ENCODE measurements at places on chromosomes 6 and 20. TPM values are rescaled to one million over a fixed set of nuclear protein-coding genes. Genes with fewer than 3 reads are reported as not detected.

The EXOC2 gene
- total RNA-seq, result 22.9 TPM

DNA sequence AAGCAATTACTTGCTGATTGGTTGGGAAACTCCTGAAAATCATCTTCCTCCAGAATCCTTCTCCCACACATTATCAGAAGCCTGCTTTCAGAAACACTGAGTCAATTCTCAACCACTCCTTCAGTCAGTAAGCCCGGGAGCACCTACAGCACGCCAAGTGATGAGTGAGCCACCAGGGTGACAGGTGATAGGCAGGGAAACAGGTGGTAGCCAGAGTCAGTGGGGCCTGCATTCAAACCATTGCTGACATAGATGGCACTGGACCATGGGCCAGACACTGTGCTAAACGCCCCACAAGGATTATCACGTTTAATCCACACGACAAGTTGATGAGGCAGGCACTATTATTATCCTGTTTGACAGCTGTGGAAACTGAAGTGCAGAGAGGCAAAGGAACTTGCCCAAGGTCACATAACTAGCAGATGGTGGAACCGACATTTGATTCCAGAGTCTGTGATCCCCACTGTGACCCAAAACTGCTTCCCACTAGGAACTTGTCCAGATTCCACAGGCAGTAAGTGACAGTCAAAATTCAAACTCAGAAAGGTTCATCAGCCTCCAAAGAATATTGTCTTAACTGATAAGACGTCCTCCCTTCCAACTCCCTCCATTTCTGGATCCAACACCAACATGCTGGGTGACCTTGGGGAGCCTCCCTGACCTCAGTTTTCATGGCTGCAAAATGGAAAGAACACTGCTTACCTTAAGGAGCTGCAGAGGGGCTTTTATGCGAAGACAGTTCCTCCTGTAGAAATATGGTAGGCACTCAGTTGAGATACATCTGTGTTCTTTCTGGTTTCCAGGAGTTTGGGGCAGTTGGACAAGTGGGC is 23.9 kb upstream of the TOP1 start:
- H3K4me1 ChIP-seq, result peaks cover 31% of the 10 kb centered on the region
- H3K36me3 ChIP-seq, result peaks cover 1% of the 10 kb centered on the region
- no peak for DNase-seq
- no peaks in the 10 kb centered on the region for H3K27me3 ChIP-seq

DNA sequence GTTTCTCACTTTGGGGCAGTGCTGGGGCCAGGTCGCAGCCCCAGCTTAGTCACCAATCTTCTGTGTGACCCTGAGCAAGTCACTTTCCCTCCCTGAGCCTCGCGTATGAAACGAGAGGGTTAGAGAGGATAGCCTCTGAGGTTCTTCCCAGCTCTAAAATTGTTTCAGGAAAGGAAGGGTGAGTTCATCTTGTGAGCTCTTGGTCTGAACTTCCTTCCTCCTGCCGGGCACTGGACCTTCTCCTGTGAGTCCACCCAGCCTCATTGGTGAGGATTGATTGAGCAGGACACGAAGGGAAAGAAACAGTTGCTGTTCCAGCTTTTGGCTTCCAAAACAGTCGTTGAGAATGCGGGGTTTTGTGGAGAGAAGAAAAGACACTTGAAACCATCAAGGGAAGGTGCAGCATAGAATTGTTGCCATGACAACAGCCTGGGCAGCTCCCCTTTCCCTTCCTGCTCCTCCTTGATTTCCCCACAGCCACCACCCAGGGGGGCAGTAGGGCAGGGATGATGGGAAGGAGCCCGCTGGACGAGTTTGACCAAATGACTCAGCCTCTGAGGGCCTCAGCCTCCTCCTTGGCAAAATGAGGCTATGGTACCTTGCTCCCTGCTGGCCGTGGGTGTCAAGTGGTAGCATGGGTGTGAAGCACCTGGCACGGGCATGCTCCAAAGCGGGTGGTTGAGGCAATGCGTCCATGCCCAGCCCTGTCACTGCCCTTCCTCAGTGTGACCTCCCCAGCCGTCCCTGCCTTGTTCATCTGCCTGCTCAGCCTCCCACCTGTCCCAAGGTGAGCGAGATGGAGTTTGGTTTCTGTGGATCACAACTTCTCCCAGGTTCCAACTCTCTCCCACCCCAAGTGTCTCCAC is 107.8 kb downstream of the CDC5L start:
- H3K4me1 ChIP-seq, result peaks cover 5% of the 10 kb centered on the region
- peaks cover 44% of the 10 kb centered on the region for H3K27me3 ChIP-seq
- H3K36me3 ChIP-seq, result no peaks in the 10 kb centered on the region
- H3K27ac ChIP-seq, result no peak overlapping the region
- no peak overlapping the region for H3K4me3 ChIP-seq

The PTGIS gene
- total RNA-seq, result 117 TPM

GRCh38 chr20:60718743-60719480 is 533.1 kb upstream of the CDH4 start:
- no peaks in the 10 kb centered on the region for H3K4me1 ChIP-seq
- H3K27me3 ChIP-seq, result peaks cover 1% of the 10 kb centered on the region
- no peak overlapping the region for H3K27ac ChIP-seq
- H3K4me3 ChIP-seq, result no peak overlapping the region
- DNase-seq, result no peak

- peaks cover 2% of the 10 kb centered on the region for H3K4me1 ChIP-seq
- H3K36me3 ChIP-seq, result no peaks in the 10 kb centered on the region
- H3K4me3 ChIP-seq, result no peak overlapping the region
- no peak for DNase-seq
Observed at GRCh38 chr20:2564406-2564805, 28.0 kb downstream of the TMC2 start.
